Forelimb muscle (tissue), 1 donor: ENCODE measurements at places on chromosomes 16 and 17. TPM values are rescaled to one million over a fixed set of nuclear protein-coding genes. Genes with fewer than 3 reads are reported as not detected.

The ABCC6 gene
- polyA plus RNA-seq = 1.3 TPM

The ELMO3 gene
- 1.1 TPM for polyA plus RNA-seq

The CPNE7 gene
- 0.43 TPM for polyA plus RNA-seq

The CCP110 gene
- polyA plus RNA-seq = 15.0 TPM

The OR4D1 gene
- not detected for polyA plus RNA-seq

The KCNJ2 gene
- 4.7 TPM for polyA plus RNA-seq

The YBX2 gene
- polyA plus RNA-seq = 2.4 TPM

The MMP2 gene
- polyA plus RNA-seq = 440 TPM

The BOLA2B gene
- 23.9 TPM for polyA plus RNA-seq

The CMTM1 gene
- polyA plus RNA-seq = 7.3 TPM

The MARVELD3 gene
- 0.22 TPM for polyA plus RNA-seq

The KRTAP3-2 gene
- 0.52 TPM for polyA plus RNA-seq
